Activated CD4-positive, alpha-beta memory T cell treated with anti-CD3 and anti-CD28 coated beads for 36 hours (primary cell): ENCODE measurements at places on chromosomes 1 and 21. TPM values are rescaled to one million over a fixed set of nuclear protein-coding genes. Genes with fewer than 3 reads are reported as not detected.

The POGZ gene
- 73.7 TPM for total RNA-seq

The MYOG gene
- not detected for total RNA-seq

The NUF2 gene
- total RNA-seq, result 66.3 TPM

The HLX gene
- total RNA-seq, result not detected

The CELF3 gene
- total RNA-seq, result not detected

The LYPD8 gene
- total RNA-seq, result not detected

The OR2L2 gene
- not detected for total RNA-seq

The CCDC17 gene
- 1.3 TPM for total RNA-seq

The TSPEAR gene
- not detected for total RNA-seq

The SPRR2D gene
- total RNA-seq, result not detected
